ENCODE measurements at places on chromosomes 4 and X.
A peak's percentile ranks its signal among the peaks of the same experiment; 100 is the strongest.

GRCh38 chr4:8110071-8110986 lies 48.3 kb downstream of the ABLIM2 start:
- DNase-seq = no peak

DNA sequence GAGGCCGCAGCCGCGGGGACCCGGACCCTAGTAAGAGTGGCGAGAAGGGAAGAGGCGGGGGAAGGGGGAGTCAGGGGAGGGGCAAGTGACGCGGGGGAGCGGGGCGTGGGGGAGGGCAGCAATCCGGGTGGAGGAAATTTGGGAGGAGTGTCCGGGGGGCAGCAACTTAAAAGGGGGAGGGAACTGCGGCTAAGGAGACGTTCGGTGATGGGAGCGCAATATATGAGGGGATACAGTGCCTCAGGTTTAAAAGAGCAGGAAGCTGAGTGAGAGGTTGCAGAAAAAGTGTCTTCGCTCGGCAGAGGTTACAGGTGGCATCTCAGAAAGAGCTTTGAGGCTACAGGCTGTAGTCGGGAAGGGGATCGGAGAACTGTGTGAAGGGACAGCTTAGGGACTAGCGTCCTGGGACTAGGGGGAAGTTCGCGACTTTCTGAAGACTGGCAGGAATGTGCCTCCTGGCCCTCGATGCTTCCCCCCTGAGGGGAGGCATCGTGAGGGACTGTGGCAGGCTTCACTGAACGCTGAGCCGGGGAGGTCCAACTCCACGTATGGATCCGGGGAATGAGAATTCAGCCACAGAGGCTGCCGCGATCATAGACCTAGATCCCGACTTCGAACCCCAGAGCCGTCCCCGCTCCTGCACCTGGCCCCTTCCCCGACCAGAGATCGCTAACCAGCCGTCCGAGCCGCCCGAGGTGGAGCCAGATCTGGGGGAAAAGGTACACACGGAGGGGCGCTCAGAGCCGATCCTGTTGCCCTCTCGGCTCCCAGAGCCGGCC lies 519 bp downstream of the FOXO4 start:
- peak; percentile 5 for DNase-seq

DNA sequence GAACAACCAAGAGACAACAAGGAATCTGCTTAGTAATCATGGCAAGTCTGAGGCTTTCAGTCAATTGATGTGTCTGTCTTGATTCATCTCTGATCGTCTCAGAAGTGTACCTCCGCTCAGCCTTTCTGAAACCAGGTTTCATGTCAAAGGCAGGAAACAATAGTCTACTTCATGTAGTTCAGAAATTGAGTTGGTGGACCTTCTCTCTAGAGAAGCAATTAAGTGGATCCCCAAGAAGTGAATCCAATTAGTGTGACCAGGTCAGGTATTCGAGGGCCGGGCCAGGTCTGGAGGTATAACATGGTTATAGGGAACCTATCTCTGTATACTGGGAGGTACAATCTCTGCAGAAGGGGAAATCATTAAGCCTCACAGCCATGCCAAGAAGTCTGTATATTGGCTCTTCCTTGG lies 32.0 kb downstream of the DAPP1 start:
- no peak for DNase-seq

DNA sequence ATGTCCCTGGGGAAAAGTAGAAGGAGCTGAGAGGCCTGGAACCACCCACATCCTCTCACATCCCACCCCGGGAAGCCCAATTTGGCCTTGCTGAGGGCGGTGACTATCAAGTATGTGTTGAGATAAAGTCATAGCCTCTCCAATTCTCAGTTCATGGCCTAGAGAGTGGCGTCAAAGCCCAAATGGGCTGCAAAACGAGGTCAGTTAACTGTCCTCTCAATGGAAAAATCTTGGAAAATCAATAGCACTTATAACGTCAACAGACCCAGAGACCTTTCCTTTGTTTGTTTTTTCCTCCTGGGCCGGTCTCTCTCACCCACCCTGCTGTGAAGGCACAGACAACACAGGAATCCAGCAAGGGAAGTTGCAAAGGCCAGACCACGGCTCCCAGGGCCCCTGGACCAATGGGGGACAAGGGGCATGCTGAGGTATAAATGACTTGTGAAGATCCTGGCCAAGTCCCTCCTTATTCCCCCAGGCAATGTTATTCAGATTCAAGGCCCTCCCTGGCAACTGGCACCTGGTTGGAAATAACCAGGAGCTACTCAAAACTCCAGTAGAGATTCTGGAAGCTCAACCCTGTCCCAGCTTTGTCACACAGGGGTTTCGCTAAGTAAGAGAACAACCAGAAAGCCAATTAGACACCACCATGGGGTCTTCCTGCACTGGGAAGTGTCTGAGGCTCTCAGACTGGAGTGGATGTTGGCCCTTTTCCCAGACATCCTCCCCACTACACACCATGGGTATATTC lies 38.6 kb downstream of the TSC22D3 start:
- DNase-seq = no peak

DNA sequence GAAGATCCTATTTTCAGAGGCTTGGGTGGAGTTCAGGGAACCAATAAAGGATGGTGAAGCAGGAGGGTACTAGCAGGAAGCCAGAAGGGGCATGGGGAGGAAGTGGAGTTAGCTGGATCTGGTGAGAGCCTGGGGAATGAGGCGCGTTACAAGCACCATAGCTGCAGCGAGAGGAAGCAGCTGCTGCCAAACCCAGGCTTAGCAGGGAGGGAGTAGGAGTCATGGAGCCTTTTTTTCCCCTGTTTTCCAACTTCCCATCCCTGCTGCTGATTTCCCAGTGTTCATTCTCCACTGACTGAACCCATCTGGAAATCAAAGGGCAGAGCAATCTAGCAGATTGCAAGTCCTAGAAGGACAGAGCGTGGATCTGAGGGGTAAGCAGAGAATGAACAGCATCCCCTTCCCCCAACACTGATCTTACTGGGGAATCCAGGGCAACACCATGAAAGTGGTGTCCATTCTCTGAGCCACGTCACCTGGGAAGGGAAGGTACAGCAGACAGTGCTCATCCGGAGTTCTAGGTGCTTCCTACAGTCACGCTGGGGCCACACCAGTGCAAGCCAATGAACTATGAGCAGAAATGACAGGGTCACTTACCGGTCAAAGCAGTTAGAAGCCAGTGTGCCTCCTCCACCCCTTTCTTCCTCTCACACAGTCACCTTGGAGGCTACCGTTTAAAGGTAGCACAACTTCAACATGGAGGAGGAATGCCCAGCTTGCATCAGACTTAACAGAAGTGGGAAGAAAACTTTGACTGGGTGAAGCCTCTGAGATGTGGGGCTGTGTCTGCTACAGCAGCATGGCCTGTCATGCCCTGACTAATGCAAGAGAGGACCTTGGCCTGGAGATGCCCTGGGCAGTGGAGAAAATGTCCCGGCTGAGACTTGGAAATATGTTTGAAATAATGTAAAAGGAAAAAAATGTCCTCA lies 36.7 kb downstream of the SMIM20 start:
- DNase-seq = no peak

GRCh38 chrX:143429131-143429530 lies 88.1 kb downstream of the SPANXN3 start:
- no peak for DNase-seq

DNA sequence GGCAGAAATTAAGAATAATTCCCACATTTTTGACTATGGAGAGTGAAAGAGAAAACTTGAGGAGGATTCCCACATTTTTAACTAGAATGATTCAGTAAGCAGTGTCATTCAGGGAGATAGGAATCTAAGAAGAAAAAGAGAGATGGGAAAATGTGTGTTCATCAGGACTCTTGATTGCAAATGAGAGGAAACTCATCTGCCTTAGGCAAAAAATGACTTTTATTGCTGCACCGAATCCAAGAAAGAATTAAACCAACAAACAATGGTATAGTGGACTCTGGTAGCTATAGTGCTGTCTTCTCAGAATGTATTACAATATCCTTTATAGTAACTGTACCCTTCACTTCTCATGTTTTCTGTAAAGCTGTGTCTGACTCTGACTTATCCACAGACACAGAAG lies 15.0 kb upstream of the TMEM144 start:
- no peak for DNase-seq

- no peak for DNase-seq
Measured at GRCh38 chrX:56618323-56618722, 54.9 kb downstream of the UBQLN2 start.

- no peak for DNase-seq
Measured at GRCh38 chr4:38733663-38734062, 49.1 kb downstream of the TLR10 start.

- DNase-seq = no peak
Measured at GRCh38 chr4:145784036-145784435, 104.1 kb downstream of the C4orf51 start.

DNA sequence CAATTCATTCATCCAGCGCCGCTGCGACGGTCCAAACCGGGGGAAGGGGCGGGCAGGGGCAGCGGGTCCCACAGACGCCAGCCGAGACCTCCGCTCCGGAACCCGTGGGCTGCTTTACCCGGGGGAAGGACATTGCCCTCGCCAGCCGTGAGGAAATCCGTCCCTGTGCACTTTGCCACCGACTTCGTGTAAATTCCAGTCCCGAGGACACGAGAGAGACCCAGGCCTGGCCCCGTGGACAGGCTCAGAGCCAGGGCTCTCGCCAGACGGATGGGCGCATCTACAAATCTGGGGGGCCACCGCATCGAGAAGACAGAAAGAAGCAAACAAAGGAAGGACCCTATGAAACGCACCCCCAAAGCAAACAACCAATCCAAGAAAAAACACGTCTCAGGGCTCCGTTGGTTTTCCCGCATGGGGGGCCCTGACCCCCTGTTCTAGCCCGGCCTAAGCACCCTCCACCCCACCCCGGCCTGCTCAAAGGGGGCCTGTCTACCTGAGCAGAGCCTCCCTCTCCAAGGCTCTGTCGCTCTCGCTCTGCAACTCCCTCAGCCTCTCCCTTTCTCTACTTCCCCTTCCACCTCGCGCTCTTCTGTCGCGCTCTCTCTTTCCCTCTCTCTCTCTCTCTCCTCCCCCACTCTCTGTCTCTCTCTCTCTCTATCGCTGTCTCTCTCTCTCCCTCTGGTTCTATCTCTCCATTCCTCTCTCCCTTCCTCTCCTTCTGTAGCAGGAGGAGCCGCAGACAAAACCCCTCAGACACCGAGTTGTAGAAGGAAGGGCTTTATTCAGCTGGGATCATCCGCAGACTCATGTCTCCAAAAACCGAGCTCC lies 11.3 kb downstream of the FRG2 start:
- DNase-seq = no peak

DNA sequence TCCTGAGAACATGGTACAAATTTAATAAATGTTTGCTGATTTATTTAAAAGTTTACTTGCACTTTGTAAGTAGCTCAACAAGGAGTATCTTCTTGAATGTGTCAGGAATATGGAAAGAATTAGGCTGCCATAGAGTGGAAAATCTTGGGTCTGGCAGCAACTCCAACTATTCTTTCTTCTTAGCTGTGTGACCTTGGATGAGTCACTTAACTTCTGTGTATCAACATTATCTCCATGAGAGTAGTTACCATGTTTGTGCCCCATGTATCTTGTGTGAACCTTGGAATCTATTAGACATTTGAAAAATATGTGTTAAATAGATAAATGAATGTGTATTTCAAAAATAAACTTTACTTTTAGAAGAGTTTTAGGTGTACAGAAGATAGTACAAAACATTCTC lies 348.8 kb downstream of the GBA3 start:
- no peak for DNase-seq

DNA sequence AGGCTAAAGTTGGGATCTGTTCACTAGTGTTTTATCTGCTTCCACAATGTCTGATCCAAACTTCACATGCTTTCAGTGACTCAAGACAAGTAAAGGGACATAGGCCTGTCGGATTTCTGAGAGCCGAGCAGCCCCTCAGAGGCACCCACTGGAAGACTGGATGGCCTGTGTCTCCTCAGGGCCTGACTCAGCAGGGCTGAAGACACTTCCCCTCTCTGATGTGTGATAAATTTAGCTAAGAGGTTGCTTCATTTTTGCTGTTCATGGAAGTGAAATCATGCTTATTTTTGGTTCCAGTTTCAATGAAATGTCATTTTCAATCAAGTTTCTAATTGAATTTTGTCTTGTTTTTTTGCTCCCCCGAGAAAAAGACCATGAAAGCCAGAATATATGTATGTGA lies 93.7 kb downstream of the MXRA5 start:
- DNase-seq = no peak

DNA sequence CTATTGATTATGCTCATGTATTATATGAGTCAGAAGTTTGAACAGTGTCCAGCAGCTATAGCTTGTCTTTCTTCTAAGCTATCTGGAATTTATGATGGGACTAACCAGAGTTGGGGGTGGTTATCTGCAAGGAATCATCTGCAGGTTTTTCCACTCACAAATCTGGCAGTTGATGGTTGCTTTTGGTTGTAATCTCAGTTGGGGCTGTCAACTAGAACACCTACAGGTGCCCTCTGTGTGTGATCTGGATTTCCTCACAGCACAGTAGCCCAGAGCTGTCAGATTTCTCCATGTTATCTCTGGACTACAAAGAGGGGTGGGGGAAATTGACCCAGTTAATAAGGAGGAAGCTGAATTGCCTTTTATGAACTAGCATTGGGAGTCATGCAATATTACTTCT lies 51.4 kb upstream of the MAP9 start:
- DNase-seq = no peak

DNA sequence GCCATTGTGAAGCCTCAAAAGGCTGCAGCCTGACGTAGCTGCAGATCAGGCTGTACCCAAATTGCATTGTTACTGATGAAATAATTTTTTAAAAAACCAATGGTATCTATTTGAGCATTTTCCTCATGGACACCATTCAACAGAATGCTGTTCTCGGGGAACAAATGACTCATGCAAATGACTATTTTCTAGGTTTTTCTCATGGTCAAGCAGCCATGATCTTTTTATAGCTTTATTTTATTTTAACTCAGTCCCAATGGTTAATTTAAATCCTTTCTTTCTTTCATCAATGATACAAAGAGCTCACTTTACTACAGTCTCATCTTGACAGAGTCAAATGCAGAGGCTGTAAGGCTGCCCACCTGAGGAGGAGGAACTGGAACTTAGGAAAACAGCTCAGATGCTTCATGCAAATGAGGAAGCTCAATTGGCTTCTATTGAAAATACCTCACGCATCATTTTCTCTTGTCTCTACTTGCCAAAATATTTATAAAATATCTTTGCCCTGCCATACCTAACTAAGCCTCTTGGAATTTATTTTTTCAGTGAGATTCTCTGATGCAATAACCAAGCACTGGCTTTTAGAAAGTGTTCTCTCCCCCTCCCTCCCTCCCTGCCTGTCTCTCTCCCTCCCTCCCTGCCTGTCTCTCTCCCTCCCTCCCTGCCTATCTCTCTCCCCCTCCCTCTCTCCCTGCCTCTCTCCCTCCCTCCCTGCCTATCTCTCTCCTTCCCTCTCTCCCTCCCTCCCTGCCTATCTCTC lies 81.0 kb downstream of the SORBS2 start:
- no peak for DNase-seq

DNA sequence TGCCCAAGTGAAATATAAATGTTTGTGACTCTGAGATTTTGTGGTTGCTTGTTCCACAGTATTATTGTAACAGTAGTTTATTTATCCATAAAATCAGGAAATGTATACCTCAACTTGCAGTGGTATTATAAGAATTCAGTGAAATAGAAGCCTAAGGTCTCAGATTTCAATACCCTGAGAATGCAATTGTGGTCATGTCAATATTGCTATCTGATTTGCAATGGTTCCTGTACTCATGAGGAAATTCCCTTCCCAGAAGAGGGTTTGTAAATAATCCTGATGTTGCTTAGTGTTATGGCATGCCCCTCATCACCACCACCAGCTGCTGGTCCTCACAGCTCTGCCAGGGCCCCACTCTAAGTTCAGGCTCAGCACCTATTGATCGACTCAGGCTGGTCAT lies 67.8 kb downstream of the SLC34A2 start:
- DNase-seq = no peak
